ENCODE measurements at places on chromosomes 5 and 9. TPM values are rescaled to one million over a fixed set of nuclear protein-coding genes. Genes with fewer than 3 reads are reported as not detected.

Gene DOLPP1
- 17.7 TPM for total RNA-seq

Gene KCNIP1
- total RNA-seq: not detected

Gene FRMD3
- total RNA-seq: 2.6 TPM

Gene ORM2
- not detected for total RNA-seq

Gene C5orf52
- total RNA-seq: not detected

Gene TRIM7
- total RNA-seq: 29.4 TPM

Gene ANXA2R
- total RNA-seq: 3.0 TPM

Gene PHYKPL
- total RNA-seq: 6.9 TPM

Gene CDH9
- total RNA-seq: not detected

Gene IFNK
- not detected for total RNA-seq

Gene BTNL3
- not detected for total RNA-seq

Gene PCA3
- not detected for total RNA-seq

Gene PIP5K1B
- total RNA-seq: not detected

All from A549 treated with RU486 at 1 μM for 4 hours (cell line).